ENCODE measurements at places on chromosomes 1 and 21.

DNA sequence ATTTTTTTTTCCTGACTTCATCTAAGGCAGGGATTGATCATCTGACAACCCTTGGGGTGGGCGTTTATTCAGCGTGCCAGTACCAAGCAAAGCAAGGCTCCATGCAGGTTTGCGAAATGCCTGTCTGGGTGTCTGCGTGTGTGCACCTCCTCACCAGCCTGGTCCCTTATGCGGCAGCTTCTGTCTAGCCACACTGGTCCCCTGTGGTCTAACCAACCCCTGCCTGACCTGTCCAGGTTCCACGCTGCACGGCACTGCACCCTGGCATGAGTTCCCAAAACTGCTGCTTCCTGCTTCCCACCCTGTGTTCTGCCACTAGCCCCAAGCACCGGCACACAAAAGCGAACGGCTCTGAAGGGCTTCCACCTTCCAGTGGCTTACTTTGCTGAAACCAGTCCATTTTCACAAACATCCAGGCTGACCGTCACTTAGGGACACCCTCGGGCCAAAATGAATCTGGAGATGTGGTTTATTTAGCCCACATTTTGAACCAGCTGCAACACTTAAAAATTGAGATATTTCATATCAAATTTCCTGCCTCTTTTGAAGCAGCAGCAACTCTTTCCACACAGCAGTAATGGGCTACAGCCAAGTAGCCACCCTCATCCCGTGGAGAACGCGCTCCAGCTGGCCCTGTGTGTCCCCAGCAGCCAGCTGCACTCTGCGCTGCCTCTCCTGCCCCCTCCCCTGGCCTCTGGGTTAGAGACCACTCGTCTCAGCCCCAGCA, 55.7 kb downstream of the HLCS start:
- no peak for DNase-seq

DNA sequence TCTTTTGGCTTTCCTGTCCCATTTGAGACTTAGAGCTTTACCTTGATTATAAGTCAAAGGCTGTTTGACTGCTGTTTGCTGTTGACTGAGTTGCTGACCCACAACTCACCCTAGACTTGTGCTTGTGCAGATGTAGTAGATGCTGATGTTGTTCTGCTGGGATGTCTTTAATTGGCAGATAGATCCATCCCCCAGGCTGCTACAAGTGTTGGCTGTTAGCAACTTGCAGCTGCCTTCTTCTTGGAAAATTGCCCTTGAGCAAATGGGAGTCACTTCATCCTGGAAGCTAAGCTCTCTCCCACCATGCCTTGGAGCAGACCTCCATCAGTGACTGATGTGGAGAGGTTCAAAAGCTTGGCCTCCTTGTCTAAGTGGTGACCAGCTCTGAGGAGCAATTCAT, 139.3 kb upstream of the KIAA0040 start:
- no peak for DNase-seq

- DNase-seq = no peak
These were observed 16.8 kb downstream of the TNFSF4 start for GRCh38 chr1:173190101-173190936.

GRCh38 chr1:245500546-245500945, 345.8 kb downstream of the KIF26B start:
- DNase-seq = no peak
